ENCODE measurements at places on chromosomes 3 and 15.

DNA sequence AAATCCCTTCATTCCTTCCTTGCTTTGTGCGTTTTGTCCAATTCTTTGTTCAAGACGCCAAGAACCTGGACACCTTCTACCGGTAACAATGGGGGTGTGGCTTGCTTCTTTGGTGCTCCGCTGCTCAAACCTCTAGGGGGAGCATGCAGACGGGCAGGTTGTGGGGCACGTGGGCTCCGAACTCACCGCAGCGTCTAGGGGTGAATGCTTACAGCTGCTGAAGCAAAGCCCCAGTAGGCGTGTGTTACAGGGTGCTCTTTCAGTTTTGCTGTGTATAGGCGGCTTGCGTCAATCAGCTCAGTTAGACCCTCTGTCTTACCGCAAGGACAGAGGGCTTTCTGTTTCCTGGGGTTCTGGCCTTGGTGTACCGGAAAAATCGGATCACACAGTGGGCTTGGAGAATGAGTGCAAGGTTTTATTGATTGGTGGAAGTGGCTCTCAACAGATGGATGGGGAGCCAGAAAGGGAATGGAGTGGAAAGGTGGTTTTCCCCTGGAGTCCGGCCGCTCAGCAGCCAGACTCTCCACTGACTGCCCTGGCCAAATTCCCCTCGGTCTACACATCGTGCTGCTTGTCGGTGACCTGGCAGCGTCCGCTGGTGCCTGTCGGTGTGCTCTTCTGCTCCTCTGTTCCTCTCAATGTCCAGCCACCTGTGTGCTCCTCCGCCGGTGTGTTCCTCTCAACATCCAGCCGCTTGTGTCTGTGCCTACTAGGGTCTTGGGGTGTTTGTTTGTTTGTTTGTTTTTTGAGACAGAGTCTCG, 1.2 kb upstream of the LRRC34 start:
- DNase-seq: peak; percentile 38

GRCh38 chr15:53753813-53754212, 5.7 kb downstream of the WDR72 start:
- no peak for DNase-seq

DNA sequence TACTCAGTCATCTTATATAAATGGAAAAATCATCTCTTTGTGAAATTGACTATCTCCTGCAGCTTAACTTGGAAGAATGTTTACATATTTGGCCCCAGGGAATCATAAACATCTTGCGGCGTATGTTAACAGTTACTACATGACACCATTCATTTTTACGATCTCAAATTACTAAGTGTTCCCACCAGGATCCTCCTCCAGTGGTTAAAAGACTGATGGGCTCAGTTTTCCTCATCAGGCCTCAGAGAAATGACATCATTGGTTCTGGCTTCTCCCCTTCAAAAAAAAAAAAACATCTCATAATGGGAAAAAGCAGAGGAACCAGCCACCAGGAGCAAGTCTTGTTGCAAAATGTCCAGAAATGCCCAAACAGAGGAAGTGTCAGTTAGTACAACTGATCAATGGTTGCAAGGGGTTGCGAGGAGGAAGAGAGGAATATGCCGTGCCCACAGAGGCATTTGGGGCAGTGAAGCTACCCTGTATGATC, 70.5 kb upstream of the LIPC start:
- no peak for DNase-seq

- DNase-seq: no peak
Measured at GRCh38 chr3:164550857-164551256, 527.4 kb downstream of the SI start.

DNA sequence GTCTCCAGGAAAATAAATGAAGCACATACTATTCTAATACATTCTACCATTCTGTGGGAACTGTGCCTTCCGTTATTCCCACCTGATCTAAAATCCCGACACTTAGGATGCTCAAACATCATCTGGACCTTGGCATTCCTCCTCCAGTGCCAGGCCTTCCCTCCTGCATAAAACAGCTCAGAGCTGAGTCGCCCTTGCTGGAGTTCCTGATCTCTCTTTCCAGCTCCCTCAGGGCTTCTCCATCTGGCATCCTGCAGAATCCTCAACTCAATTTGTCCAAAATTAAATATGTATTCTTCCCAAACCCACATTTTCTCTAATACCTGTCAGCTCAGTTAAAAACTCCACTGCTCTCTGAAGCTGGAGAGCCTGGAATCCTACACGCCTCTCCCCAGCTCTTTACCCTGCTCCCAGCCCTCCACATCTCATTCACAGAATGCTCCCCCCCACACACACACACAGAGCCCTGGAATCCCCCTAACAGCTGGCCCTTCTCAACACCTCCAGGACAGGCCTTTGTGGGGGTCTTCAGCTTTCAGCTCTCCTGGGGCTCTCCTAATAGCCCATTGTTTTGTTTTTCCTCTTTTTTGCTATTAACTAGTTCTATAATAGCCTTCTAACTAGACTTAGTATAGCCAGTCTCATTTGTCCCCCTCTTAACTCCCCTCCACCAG, 78.5 kb downstream of the HMG20A start:
- DNase-seq: no peak

DNA sequence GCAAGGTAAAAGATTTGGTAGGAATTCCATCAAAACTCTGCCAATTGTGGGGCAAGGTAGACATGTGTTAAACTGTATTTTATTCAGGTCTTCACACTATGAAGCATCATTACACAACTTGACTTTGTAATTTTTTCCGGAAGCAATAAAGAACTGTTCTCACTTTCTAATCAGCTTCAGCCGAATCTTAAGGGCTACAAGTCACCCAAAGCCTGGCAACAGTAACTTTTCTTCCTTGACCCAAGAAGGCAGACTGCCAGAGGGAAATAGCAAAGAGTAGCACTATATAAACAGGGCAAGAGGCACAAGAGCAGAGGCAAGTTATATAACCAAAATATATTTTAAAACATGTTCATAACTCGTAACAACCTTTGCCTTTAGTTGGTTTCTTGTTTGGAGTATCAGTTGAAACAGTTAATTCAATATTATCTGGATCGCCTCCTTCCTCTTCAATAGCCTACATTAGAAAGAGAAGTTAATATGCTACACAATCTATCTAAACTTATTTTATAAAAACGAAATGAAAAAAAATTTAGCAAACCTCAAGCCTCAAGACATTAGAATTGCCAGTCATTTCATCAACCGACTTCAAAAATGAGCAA, 1.4 kb downstream of the SLTM start:
- DNase-seq: no peak

GRCh38 chr3:182794455-182795388, 1.4 kb downstream of the ATP11B start:
- DNase-seq: no peak

GRCh38 chr3:4536260-4536659, 43.1 kb downstream of the ITPR1 start:
- no peak for DNase-seq

DNA sequence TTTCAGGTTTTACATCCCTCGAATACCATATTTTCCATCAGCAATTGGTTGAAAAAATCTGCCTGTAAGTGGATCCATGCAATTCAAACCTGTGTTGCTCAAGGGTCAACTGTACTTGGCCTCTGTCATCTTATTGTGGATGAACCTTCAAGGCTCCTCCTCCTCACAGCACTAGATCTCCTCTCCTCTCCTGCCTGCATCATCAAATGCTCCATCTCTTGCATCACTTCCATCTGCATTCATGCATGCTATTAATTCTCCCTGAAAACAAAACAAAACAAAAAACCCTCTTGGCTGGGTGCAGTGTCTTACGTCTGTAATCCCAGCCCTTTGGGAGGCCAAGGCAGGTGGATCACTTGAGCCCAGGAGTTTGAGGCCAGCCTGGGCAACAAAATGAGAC, 10.1 kb downstream of the BCL2L10 start:
- DNase-seq: no peak

DNA sequence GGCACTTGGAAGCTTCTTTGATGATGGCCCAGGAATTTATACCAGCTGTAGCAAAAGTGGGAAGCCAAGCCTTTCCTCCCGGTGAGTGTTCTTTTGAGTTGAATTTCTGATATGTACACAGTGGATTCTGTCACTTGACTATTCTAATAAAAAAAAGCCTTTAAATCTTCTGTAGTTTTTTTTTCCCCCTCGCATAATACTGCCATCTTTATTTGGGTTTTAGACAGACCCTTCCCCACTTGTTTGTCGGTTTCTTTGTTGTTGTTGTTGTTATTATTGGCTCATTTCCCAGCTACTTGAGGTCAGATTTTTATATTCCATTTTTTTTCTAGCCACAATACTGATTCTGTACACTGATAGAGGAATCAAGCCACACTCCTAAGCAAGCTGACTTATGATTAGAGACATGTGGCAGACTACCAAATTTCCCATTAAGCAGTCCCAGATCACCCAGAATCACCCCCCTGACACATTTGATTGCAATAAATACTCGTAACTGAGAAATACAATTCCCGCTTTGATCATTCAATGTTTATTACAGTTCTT, 122.4 kb upstream of the IL12A start:
- no peak for DNase-seq

GRCh38 chr3:89252016-89252415, 144.6 kb downstream of the EPHA3 start:
- no peak for DNase-seq

- no peak for DNase-seq
Measured at GRCh38 chr3:19595884-19596283, 338.1 kb downstream of the EFHB start.

- DNase-seq: no peak
Measured at GRCh38 chr15:75597667-75598341, 18.7 kb upstream of the PTPN9 start.

GRCh38 chr3:10365791-10366190, 44.9 kb upstream of the SEC13 start:
- no peak for DNase-seq

GRCh38 chr15:69035918-69036258, 21.4 kb downstream of the NOX5 start:
- peak; percentile 10 for DNase-seq

DNA sequence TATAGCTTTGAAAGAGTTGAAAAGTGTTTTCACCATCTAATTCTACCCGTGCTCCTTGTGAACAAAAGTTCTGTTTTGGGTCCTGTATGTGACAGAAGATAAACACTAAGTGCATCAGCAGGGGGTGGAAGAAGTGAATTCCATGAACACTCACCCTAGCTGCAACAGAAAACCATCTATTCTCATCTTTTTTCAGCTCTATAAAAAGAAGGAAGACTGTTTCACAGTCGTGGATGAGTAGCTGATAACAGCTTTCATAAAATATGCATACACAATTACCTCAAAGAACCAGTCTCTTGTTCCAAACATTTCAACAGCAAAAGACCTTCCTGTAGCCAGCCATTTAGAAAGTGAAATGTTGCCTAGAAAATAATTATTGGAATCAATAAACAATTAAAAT, 281.7 kb upstream of the RASGRP1 start:
- DNase-seq: no peak

DNA sequence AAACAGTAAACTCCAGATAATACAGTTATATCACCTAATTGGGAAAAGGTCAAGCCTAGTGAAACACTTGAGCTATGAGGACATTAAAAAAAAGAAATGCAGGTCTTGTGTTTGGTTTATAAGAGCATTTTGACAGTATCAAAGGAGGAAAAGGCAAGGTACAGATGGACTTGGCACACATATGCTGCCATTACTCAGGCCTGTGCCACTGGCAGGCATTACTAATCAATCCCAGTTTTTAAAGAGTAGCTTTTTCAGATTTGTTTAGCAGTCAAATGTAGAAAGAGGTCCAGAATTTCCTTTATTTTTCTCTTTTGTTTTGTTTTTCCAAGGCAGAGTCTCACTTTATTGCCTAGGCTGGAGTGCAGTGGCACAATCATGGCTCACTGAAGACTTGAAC, 38.9 kb downstream of the MDFIC2 start:
- DNase-seq: no peak

- DNase-seq: no peak
Measured at GRCh38 chr15:60370869-60371136, 27.0 kb downstream of the ANXA2 start.

DNA sequence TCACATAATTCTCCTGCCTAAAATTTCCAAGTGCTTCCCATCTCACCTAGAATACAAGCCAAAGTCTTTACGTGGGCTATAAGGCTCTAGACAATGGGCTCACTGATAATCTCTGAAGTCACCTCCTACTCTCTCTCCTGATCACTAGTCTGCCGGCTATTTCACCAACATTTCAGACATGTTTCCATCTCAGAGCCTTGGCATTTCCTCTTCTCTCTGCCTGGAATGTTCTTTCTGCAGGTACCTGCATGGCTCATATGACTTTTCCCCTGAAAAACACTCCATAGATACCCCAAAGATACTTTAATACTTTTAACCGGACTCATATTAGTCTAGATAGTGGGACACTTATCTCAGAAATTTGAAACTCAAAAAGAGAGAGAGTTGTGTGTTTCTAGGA, 32.7 kb downstream of the CD200 start:
- DNase-seq: no peak

DNA sequence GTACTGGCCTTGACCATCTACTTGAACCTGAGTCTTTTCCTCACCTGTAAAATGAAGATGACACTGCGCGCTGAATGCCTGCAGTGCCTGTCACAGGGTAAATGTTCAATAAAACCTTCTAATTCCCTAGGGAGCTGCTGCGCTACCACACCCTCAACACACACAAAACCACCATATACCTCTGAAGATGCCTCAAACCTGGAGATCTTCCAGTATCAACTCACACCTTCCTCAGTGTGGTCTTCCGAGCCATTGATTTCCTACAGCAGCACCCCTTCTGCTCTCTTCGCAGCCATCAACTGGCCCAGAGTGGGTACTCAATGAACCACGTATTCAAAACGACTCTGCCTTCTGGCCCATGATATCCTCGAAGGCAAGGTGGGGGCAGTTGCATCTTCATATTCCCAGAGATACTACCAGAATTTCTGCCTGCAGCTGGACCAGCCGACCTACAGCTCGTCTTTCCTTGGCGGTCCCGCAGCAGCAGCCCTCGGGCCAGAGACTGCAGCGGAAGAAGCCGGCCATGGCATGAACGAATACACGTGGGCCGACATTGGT, 695 bp downstream of the RPL32 start:
- no peak for DNase-seq

DNA sequence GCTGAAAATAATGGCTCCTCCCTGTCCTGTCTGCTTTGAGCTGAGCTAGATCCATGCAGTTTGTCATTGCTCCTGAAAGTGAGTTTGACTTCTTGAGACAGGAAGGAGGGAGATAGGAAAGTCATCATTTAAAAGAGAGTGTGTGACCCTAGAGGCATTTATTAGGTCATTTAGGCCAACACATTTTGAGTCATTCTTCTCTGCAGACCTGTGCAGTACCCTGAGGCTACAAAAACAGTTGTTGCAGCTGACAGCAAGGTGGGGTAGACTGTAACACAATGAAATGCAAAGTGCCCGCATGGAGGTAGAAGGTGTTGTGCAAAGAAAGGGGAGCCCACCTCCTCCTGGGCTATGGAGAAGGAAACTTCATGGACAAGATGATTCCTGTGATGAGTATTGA, 102.8 kb upstream of the PFN2 start:
- DNase-seq: no peak

DNA sequence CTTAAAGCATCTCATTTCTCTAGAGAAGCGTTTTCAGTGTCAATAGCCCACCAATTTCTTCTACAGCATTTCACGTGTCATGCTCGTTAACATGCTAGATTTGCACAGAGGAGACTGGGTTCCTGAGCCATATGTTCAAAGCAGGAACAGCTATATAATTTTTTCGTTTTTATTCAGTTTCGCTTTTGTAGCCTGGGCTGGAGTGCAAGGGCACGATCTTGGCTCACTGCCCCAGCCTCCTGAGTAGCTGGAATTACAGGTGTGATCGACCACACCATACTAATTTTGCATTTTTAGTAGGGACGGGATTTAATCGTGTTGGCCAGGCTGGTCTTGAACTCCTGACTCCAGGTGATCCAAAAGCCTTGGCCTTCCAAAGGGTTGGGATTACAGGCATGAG, 6.6 kb upstream of the SLMAP start:
- DNase-seq: no peak

GRCh38 chr3:14248477-14248848, 69.8 kb downstream of the LSM3 start:
- DNase-seq: no peak

Measured in liver (tissue), 10 donors.